ENCODE measurements at places on chromosomes 2 and 18.

DNA sequence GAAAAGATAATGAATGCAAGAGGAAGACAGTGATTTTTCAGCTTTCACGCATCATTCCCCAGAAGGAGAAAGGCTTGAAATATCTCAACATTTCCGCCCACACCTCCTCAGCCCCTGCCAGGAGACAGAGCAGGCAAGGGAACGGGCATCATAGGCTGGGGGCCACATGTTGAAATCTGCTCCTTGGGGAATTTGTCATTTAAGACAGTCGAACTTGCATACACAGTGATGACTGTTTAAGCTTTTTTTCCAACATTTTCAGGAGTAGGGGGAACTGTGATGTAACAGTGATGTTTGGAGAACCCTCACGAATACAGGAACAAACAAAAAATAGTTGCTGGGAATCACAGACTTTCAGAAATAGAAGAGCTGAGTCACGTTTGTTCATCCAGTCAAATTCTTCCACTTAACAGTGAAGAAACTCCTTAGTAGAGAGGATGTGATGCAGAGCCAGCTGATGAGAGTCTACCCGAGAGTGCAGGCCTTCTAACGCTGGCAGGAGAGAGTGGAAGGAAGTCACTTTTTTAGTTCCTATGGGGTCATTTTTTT is 266.8 kb downstream of the ALPK2 start:
- no peak for DNase-seq

- no peak for DNase-seq
These were observed 17.9 kb upstream of the TEX51 start for GRCh38 chr2:126880817-126881216.

DNA sequence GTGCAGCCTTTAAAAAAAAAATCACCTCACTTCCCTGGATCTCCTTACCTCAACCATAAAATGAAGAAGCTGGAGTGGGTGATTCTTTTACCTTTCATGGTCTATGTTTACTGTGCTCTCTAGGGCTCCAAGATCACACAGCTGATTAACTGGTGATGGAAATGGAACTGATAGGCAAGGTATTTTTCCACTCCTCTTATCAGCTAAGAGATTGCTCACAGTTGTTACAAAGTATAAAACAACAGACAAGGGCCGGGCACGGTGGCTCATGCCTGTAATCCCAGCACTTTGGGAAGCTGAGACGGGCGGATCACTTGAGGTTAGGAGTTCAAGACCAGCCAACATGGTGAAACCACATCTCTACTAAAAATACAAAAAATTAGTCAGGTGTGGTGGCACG is 14.5 kb downstream of the RPS27A start:
- DNase-seq = no peak

GRCh38 chr2:240226672-240227537 is 86.4 kb upstream of the OTOS start:
- DNase-seq = no peak

DNA sequence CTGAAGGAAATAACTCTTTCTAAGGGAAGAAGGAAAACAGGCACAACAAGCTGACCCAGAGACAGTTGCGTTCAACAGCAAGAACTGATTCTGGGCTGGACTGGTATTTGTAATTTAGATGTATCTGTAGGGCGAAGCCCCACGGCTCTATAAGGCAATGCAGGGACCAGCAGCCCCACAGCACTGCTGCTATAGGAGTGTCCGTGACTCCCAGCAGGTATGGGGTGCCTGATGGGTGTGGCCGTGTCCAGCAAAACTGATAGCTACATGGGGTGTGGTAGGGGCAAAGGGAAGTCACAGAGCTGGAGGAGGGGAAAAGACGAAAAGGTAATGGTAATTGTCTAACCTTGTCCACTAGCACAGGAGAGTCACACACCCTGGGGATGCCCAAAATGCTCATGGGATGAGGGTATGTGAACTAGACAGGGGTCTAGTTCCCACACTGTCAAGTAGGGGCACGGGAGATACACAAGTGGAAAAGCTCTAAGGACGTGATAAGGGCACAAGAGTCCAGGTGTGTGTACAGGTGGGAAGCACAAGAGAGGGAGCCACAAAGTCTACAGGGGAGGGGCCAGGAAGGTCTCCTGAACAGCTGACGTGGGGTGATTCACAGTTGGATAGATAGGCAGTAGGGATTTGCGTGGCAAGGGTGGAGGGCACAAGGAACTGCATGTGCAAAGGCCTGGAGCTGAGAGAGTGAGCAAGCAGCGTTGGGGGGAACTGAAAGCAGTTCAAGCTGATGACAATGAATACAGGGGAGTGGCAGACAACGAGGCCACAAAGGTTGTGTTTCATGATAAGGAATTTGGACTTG is 48.5 kb upstream of the ASPRV1 start:
- no peak for DNase-seq

GRCh38 chr2:16338026-16338425 is 327.6 kb downstream of the CYRIA start:
- DNase-seq = no peak
